ENCODE measurements at places on chromosomes 11 and 22. TPM values are rescaled to one million over a fixed set of nuclear protein-coding genes. Genes with fewer than 3 reads are reported as not detected.

GRCh38 chr22:31504282-31504681 lies 7.9 kb downstream of the SFI1 start:
- H3K27ac ChIP-seq: peak overlapping the region; percentile 37
- H3K4me1 ChIP-seq: peaks cover 4% of the 10 kb centered on the region
- no peaks in the 10 kb centered on the region for H3K27me3 ChIP-seq
- no peaks in the 10 kb centered on the region for H3K36me3 ChIP-seq
- peak; percentile 62 for DNase-seq
- no peak overlapping the region for H3K4me3 ChIP-seq

- no peak overlapping the region for H3K4me3 ChIP-seq
- no peaks in the 10 kb centered on the region for H3K36me3 ChIP-seq
- no peak overlapping the region for H3K27ac ChIP-seq
- no peaks in the 10 kb centered on the region for H3K27me3 ChIP-seq
- DNase-seq: no peak
- H3K4me1 ChIP-seq: no peaks in the 10 kb centered on the region
These were observed 17.8 kb upstream of the FXYD2 start for GRCh38 chr11:117842131-117842941.

DNA sequence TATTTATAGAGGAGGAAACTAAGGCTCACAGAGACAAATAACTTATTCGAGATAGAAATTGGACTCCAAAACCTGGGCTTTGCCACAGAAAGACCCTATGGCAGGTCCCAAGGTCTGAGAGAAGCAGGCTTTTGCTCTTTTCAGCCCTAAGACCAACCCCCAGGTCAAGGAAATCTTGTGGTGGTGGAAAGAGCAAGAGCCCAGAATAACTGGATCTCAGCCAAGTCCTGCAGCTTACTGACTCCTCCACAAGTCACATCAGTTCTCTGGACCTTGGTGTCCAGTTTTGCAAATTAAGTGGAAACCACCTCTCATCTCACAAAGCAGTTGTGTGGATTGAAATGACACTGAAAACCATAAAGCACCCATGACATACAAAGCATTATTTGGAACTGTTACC lies 122.2 kb downstream of the C11orf58 start:
- DNase-seq: no peak
- no peaks in the 10 kb centered on the region for H3K4me1 ChIP-seq
- H3K27me3 ChIP-seq: peaks cover 2% of the 10 kb centered on the region
- no peak overlapping the region for H3K27ac ChIP-seq
- H3K4me3 ChIP-seq: no peak overlapping the region
- H3K36me3 ChIP-seq: no peaks in the 10 kb centered on the region

DNA sequence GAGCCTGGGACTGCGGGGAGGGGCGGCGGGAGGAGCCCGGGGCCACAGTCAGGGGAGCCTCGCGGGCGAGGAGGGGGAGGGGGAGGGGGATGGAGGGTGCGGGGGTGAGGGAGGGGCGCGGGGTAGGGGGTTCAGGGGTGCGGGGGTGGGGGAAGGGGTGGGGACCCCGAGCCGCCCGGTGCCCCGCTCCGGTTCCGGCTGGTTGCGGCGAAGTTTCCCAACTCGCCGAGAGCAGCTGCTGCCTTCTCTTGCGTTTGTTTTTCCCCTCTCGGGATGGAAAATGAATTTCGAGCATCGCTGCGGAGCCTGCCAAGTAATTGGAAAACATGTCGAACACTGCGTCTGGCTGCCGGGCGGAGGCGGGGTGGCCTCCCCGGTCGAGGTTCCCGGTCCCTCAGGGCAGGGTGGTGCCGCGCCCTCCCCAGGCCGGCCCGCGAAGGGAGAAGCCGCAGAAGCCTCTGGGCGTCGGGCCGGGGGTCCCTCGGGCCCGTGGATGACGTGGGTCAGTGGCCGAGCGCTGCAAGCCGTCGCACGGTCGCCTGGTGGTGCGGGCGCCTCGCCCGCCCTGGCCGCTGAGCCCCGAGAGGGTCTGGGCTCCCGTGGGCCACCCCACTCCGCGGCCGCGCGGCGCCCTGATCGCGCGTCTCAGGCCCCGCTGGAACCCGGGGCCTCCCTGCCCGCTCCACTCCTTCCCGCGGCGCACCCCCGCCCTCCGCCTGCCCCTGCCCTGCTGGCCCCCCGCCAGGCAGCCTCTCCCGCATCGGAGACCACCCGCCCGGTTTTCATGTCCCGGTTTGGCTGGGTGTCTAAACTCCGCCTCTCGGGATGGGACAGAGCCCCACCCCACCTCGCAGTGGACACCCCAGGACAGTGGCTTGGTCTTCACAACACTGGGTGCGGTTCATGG lies 12.1 kb downstream of the SPATA19 start:
- H3K27me3 ChIP-seq: no peaks in the 10 kb centered on the region
- no peak for DNase-seq
- H3K4me3 ChIP-seq: no peak overlapping the region
- no peak overlapping the region for H3K27ac ChIP-seq

DNA sequence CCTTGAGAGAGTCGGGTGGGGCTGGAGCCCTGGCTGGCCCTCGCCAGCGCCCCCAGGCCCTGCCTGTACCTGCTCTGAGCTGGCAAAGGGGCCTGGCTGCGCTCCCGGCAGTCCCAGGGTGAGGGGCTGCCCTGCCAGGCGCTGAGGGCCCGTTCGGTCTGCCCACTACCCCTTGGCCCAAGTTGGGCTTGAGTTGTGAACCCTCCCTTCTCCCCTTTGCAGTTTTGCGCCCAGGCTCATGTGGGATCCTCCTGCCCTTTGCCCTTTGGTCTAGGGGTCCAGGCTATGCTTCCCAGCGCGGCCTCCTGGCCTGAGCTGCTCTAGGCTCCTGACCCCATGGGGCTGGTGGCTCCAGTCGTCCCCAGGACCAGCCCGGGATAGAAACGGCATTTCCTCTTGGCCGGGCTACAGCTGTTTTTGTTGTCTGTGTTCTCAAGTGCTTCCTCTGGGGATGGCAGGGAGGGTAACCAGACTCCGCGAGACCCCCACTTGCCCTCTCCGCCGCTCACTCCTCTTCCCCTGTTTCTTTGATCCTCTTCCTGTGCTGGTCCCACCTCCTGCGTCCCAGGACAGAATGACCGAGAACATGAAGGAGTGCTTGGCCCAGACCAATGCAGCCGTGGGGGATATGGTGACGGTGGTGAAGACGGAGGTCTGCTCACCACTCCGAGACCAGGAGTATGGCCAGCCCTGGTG lies 34.9 kb downstream of the PRDM11 start:
- peak overlapping the region; percentile 18 for H3K4me3 ChIP-seq
- H3K36me3 ChIP-seq: no peaks in the 10 kb centered on the region
- peaks cover 2% of the 10 kb centered on the region for H3K27me3 ChIP-seq

GRCh38 chr11:499201-500076 lies 7.6 kb downstream of the RNH1 start:
- no peak for DNase-seq
- peaks cover 59% of the 10 kb centered on the region for H3K36me3 ChIP-seq
- H3K27me3 ChIP-seq: no peaks in the 10 kb centered on the region
- no peak overlapping the region for H3K4me3 ChIP-seq
- H3K4me1 ChIP-seq: peaks cover 4% of the 10 kb centered on the region

DNA sequence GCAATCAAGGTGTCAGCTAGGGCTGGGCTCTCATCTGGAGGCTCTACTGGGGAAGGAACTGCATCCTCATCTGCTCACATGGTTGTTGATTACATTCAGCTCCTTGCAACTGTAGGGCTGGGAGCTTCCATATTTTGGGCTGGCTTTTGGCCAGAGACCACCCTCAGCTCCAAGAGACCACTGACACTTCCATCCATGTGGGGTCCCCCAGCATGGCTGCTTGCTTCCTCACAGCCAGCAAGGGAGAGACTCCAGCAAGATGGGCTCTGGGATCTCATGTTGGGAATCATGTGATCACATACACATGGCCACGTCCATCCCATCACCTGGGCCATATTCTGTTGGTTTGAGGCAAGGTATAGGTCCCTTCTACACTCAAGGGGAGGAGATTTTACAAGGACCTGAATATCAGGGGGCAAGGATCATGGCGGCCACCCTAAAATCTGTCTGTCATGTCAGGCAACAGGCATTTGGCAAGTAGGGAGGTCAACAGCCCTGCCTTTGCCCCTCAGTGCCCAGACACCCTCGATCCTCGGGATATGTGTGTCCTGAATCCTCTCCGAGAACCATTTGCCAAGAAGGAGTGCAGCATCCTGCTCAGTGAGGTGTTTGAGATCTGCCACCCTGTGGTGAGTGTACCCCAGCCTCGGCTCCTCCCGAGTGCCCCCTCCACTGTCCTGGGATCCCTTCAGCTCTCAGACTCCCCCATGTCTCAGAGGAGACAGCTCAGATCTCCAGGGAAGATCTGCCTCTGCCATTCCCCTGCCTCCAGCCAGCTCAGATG lies 48.7 kb downstream of the OTOG start:
- no peaks in the 10 kb centered on the region for H3K27me3 ChIP-seq
- no peak overlapping the region for H3K4me3 ChIP-seq
- no peaks in the 10 kb centered on the region for H3K4me1 ChIP-seq
- no peak for DNase-seq
- H3K36me3 ChIP-seq: no peaks in the 10 kb centered on the region

GRCh38 chr22:40679249-40679963 lies at the start of gene MCHR1:
TSS of gene MCHR1 (plus strand) at chr22:40679484. CDS start at chr22:40679653, 169 bp downstream.
- DNase-seq: peak; percentile 35
- H3K36me3 ChIP-seq: no peaks in the 10 kb centered on the region
- no peaks in the 10 kb centered on the region for H3K27me3 ChIP-seq
- peaks cover 8% of the 10 kb centered on the region for H3K4me1 ChIP-seq
- no peak within 1 kb of the TSS for H3K27ac ChIP-seq
- H3K4me3 ChIP-seq: no peak within 1 kb of the TSS

GRCh38 chr22:24803064-24803542 lies 2.9 kb upstream of the SGSM1 start:
- peak; percentile 15 for DNase-seq
- peaks cover 2% of the 10 kb centered on the region for H3K27me3 ChIP-seq
- no peaks in the 10 kb centered on the region for H3K36me3 ChIP-seq
- no peak overlapping the region for H3K4me3 ChIP-seq
- no peaks in the 10 kb centered on the region for H3K4me1 ChIP-seq

DNA sequence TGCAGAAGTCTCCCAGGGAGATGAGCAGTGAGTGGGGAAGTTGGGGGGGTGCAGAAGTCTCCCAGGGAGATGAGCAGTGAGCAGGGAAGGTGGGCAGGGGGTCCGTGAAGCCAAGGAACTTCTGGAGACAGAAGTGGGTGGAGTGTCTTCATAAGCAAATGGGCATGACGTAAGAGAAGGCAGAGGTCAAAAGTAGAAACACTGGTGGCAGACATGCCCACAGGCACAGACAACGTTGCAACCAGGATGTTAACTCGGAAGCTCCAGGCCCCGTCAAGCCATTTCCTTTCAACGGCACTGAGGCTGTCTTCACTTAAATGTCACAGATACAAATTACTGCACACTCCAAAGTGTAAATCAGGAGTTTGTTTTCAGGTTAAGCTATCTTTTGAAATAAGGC lies 186.1 kb downstream of the SHANK2 start:
- no peaks in the 10 kb centered on the region for H3K36me3 ChIP-seq
- no peak for DNase-seq
- H3K27me3 ChIP-seq: no peaks in the 10 kb centered on the region
- H3K4me1 ChIP-seq: no peaks in the 10 kb centered on the region
- no peak overlapping the region for H3K4me3 ChIP-seq
- no peak overlapping the region for H3K27ac ChIP-seq

DNA sequence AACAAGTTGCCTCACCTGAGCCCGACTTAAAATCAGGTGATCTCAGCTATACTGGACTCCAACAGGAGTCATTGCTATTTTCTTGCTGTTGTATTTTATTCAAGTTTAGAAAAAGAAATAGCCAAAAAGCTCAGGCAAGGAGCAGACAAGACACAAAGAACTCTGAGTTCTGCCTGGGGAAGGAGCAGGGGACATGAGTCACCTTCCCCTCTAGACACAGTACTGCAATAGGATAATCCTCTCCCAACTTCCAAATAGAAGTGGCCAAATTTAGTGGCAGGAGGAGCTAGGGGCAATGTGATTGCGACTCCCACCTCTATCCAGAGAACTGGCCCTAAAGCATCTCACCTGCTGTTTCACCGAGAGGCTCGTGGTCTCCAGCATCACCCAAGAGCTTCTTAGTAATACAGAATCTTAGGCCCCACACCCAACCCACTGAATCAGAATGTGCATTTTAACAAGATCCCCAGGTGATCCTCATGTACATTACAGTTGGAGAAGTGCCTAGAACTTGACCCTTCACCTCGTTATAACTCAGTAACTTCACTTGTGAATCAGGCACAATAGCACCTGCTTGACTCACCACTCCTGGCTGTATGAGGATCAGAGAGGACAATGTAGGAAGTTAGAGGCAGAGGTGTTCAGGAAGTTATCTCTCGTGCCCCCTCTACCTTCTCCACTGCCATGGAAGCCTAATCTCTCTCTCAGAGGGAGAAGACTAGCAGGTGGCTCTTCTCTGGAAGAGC lies 56.8 kb upstream of the FBXO3 start:
- no peak overlapping the region for H3K27ac ChIP-seq
- peaks cover 2% of the 10 kb centered on the region for H3K4me1 ChIP-seq
- H3K36me3 ChIP-seq: no peaks in the 10 kb centered on the region
- H3K27me3 ChIP-seq: peaks cover 10% of the 10 kb centered on the region
- no peak for DNase-seq

GRCh38 chr22:22789922-22790845 lies 97.4 kb upstream of the IGLL5 start:
- no peak for DNase-seq
- no peak overlapping the region for H3K4me3 ChIP-seq
- no peaks in the 10 kb centered on the region for H3K27me3 ChIP-seq
- no peak overlapping the region for H3K27ac ChIP-seq
- H3K36me3 ChIP-seq: no peaks in the 10 kb centered on the region

- H3K27ac ChIP-seq: no peak overlapping the region
- no peaks in the 10 kb centered on the region for H3K36me3 ChIP-seq
- peaks cover 3% of the 10 kb centered on the region for H3K4me1 ChIP-seq
- no peak for DNase-seq
- no peaks in the 10 kb centered on the region for H3K27me3 ChIP-seq
These were observed 46.0 kb upstream of the CLPB start for GRCh38 chr11:72480347-72480746.

DNA sequence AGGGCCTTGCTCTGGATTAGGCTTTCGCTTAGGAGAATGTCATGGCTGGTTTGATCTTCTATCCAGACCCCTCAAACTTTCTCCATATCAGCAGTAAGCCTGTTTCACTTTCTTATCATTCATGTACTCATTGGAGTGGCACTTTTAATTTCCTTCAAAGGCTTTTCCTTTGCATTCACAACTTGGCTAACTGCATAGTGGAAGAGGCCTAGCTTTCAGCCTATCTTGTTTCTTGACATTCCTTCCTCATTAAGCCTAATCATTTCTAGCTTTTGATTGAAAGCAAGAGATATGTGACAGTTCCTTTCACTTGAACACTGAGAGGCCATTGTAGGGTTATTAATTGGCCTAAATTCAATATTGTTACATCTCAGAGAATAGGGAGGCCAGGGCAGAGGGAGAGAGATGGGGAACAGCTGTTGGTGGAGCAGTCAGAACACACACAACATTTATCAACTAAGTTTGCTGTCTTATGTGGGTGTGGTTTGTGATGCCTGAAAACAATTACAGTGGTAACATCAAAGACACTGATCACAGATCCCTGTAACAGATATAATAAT lies 37.7 kb upstream of the APOBEC3A start:
- no peak overlapping the region for H3K4me3 ChIP-seq
- no peak overlapping the region for H3K27ac ChIP-seq
- DNase-seq: no peak
- H3K4me1 ChIP-seq: peaks cover 5% of the 10 kb centered on the region
- H3K27me3 ChIP-seq: peaks cover 8% of the 10 kb centered on the region

JAM3 gene
- polyA plus RNA-seq: 54.5 TPM

DDIAS gene
- 12.2 TPM for polyA plus RNA-seq

LYVE1 gene
- 0.08 TPM for polyA plus RNA-seq

TAF10 gene
- polyA plus RNA-seq: 142 TPM

ST14 gene
- polyA plus RNA-seq: not detected

RHOD gene
- polyA plus RNA-seq: 4.7 TPM
